ENCODE measurements at places on chromosomes 16 and 17.

DNA sequence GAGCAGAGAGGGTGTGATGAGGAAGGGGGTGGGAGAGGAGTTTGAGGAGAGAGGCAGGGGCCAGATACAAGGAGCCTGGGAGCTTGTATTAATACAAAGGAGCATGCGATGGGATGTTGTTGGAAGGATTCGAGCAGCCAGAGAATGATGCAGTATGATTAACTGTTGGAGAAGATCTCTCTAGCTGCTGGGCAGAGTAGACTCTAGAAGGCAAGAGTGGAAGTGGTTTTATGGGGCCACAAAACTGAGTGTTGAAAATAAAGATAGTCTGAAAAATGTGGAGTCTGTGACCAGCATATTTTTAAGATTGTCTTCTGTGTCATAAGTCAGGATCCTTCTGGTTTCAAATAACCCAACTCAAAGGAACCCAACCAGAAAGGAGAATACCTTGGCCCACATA, 98.3 kb downstream of the MSI2 start:
- no peak for DNase-seq

GRCh38 chr16:20911361-20911760, 10.8 kb downstream of the LYRM1 start:
- DNase-seq = no peak

- peak; percentile 6 for DNase-seq
Observed at GRCh38 chr17:5758651-5759050, 174.3 kb upstream of the NLRP1 start.

- peak; percentile 74 for DNase-seq
Observed at GRCh38 chr17:18258356-18259038, at the start of gene FLII. Gene FLII (minus strand): TSS chr17:18258738. CDS start chr17:18258690, 48 bp downstream.

GRCh38 chr17:57876866-57877237, 27.0 kb upstream of the MRPS23 start:
- DNase-seq = no peak

DNA sequence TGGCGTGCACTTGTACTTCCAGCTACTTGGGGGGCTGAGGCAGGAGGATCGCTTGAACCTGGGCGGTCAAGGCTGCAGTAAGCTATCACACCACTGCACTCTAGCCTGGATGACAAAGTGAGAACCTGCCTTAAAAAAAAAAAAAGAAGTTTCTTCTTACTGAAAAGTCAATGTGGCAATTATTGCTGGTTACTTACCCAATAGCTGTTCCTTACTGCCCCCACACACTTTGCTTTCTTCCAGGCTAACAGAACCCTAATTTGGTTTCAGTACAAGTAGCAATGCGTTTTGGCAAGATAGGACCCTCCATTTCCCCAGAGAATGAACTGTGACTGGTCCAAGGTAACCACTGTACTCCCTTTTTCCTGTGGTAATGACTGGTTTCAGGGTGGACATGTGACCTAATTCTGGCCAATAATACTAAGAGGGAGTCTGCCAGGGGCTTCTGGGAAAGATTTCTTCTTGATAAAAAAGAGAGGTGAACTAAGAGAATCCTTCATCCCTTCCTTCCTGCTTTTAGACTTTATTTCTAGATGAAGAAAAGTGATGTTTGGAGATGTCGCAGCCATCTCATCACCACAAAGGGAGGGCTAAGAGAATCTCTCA, 58.8 kb upstream of the MSI2 start:
- no peak for DNase-seq

DNA sequence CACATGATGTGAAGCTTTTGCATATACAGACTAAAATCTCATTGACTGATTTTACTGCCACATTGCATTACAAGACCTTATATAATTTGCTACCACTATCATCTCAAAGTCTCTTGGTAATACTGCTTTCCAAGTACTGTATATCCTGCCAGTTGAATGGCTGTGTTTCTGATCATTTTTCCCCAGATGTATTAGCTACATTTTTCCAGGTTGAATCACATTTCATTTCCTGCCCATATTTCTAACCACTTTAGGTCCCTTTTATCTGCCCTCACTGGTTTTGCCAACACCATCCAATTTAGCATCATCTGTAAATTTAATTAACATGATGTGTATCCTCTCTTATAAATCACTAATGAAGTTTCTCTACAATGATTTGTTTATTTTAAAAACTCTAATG, 365.7 kb upstream of the PMFBP1 start:
- DNase-seq = no peak

DNA sequence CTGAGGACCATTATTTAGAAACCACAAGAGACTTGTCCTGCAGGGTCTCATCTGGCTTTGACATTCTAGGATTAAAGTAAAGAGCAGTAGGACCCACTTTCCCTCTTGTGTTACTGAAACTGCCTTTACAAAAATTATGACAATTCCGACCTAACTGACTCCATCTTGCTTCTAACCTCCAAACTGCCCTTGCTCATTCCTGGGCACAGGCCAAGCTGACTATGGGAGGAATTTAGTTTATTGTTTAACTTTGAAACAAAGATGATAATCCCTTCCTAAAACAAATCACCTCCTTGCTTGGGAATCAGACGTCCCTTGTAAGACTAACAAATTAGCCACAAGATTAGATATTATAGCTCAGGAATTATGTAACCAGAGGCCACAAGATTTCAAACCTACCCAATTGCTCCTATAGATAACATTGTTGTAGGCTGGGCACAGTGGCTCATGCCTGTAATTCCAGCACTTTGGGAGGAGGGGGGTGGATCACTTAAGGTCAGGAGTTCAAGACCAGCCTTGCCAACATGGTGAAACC, 87.0 kb upstream of the FBXO47 start:
- DNase-seq = no peak

- no peak for DNase-seq
Observed at GRCh38 chr17:78716814-78717393, 65.2 kb downstream of the CYTH1 start.

DNA sequence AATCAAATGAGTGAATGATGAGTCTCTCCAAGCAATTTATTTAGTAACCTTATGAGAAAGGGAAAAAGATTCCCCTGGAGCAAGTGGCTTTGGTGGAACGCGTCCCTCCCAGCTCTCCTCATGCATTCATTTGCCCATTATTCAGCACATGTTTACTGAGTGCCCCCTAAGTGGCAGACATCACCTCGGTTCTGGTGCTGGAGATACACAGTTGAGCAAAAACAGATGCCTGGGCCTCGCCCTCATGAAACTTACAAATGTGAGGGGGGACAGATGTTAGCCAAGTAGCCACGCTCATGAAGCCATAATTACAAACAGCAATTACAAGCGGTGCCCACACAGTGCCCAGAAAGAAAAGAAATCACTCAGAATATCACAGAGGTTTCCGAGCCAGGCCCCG, 45.1 kb upstream of the CIBAR2 start:
- no peak for DNase-seq

Measured in hematopoietic multipotent progenitor cell treated with erythropoietin and hydrocortisone succinate and interleukin-3 and kit ligand, for 17 days (in vitro differentiated cells).